Stomach (tissue), 19 donors: ENCODE measurements at places on chromosomes 7 and 10.

- DNase-seq: no peak
These were observed 6.3 kb upstream of the OPN4 start for GRCh38 chr10:86647773-86648703.

- no peak for DNase-seq
These were observed 37.1 kb downstream of the SDK1 start for GRCh38 chr7:3338161-3338560.

DNA sequence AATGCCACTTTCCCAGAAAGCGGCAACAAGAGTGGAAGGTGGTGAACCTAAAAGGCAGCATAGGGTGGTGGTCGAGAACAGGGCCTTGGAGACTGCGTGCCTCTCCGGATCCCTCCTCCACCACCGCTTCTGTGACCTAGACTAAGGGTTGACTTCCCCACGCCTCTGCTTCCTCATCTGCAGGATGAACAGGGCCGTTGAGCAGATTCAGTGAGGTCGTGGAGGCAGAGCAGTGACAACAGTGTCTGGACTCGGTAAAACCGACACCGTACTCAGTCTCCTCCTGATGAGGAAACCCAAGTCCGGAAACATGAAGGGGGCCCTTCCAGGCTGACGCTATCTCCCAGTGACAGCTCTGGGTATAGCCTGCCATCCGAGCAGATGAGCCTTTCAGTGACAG lies 162.6 kb downstream of the CELF2 start:
- peak; percentile 30 for DNase-seq

- no peak for DNase-seq
These were observed 41.9 kb downstream of the AUTS2 start for GRCh38 chr7:69640216-69640615.

- DNase-seq: no peak
These were observed 1272.5 kb upstream of the CELF2 start for GRCh38 chr10:9745158-9745557.

GRCh38 chr7:77995717-77996116 lies 197.1 kb downstream of the PHTF2 start:
- DNase-seq: no peak

DNA sequence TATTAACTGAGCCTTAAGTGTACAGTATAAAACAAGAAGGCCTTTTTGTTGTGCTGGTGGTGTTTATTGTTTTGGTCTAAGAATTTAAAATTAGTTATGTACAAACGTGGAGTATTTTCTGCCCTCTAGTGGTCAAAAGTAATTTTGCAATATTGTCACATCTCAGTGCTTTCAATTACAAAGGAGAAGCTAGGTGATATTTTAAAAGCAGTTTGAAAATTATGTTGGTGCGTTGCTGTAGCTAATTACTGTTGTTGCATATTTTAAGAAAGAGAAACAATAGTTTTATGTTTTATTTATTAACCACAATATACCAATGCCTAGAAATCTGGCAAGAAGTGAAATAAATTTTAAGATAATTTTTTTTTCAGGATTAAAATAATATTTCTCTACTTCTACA lies 11.4 kb downstream of the NPVF start:
- DNase-seq: no peak

DNA sequence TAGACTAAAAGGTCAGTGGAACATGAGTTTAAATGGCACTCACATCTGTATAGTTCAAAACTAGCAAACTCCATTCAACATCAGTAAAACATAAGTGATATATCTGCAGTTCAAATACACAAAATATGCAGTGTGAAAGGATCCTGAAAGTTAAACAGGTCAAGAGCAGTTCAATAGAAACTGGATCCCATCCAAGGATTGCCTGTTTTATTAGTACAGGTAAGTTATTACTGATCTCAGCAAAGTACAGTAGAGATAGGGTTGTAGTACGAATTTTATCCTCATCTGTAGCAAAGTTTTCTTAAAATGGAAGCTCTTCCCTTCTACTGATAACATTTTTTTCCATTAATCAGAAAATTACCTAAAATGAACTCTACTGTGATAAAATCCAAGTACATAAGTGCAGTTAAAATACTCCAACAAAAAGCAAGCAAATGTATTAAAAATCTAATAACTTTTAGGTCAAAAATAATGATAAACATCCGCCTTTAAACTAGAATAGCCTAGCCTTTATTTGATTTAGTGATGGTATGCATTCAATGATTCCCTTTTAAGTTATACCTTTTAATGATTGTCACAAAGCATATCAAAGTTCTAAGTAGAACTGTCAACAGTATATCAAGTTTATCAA lies 2.2 kb downstream of the ZNF800 start:
- peak; percentile 11 for DNase-seq
